RWPE1 (cell line): ENCODE measurements at places on chromosomes 12 and 14.

DNA sequence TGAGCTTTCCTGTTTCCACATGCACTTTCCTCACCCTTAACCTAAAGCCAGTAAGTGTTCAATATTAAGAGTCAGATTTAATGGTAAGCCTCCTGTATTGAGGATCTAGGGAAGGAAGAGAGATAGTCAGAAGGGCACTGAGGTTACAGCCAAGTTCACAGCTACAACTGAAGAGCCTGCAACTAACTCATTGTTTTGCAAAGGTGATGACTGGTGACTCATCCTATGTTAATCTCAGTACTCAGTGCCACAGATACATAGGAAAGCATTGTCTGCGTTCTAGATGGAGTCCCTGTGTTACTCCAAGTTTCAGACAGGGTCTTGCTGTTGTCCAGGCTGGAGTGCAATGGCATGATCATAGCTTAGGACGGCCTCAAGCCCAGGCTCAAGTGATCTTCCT lies 157.0 kb upstream of the RBM19 start:
- DNase-seq = no peak

- DNase-seq = no peak
These were observed 133.7 kb downstream of the CALM1 start for GRCh38 chr14:90530523-90530922.

DNA sequence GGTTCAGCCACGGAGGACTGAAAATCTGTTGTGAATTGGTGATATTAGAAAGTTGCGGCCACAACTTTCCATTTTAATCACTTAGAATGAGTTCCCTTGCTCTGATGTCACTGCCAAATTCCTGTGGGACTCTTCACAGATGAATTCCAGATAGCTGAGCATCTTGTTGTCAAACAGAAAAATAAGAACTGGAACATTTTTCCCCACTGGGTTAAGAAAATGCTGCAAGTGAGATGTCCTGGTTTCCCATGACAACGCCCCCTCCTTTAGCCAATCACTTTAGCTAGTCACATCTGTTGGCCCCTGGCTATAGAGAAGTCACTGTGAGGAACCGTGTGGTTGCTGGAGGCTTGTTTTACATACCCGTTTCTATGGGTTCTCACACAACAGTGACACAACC lies 135.9 kb downstream of the KTN1 start:
- no peak for DNase-seq

- DNase-seq = peak; percentile 39
These were observed 118.7 kb downstream of the BRMS1L start for GRCh38 chr14:35944847-35945246.

DNA sequence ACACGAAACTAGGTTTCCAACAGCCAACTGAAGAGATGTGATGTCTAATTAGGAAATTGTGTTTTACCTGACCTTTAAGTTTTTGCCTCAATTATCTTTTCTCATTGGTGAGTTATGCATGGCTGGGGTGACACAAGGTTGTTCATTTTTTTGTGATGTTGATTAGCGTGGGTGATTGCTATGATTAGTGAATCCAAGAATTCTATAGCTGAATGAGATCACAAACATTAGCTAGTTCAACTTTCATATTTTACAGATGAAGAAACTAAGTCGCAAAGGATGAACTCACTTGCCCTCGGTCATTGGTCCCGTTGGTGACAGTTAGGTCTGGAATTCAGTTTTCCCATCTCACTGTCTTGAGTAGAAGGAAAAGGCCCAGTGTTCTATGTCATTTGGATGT lies 32.6 kb upstream of the LMNTD1 start:
- DNase-seq = peak; percentile 27

DNA sequence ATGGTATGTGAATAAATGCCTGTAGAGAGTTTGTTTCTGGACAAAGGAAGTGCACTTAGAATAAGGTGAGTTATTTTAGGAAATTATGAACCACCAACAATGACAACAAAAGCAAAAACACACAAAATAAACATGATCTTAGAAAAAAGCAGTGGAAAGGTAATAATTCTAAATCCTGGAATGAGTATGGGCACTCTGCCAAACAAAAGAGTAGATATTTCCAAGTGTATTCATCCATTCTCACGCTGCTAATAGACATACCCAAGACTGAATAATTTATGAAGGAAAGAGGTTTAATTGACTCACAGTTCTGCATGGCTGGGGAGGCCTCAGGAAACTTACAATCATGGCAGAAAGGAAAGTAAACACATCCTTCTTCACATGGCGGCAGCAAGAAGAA lies 269.3 kb upstream of the NPAS3 start:
- no peak for DNase-seq

DNA sequence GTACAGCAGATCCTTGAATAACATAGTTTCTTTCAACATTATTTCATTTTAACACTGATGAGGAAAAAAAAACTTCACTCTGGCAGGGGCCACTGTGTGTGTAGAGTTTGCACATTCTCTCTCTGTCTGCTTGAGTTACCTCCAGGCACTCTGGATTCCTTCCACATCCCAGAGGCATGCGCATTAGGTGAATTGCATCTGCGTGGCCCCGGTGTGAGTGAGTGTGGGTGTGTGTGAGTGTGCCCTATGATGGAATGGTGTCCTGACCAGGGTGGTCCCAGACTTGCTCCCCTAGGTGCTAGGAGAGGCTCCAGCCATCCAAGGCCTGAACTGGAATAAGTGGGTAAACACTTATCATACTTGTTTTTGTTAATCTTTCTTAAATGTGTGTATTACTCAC lies 90.6 kb upstream of the LRIG3 start:
- DNase-seq = no peak

DNA sequence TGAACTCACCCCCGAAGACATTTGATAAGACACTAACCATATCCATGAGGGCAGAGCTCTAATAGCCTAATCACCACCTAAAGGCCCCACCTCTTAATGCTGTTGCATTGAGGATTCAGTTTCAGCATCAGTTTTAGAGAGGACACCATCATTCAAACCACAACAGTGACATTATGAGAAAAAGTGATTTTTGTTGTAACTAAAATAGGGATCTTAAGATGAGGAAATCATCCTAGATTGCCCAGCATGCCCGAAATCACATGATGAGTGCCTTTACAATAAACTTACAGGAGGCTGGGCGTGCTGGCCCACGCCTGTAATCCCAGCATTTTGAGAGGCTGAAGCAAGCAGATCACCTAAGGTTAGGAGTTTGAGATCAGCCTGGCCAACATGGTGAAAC lies 9.7 kb upstream of the GLT1D1 start:
- no peak for DNase-seq

DNA sequence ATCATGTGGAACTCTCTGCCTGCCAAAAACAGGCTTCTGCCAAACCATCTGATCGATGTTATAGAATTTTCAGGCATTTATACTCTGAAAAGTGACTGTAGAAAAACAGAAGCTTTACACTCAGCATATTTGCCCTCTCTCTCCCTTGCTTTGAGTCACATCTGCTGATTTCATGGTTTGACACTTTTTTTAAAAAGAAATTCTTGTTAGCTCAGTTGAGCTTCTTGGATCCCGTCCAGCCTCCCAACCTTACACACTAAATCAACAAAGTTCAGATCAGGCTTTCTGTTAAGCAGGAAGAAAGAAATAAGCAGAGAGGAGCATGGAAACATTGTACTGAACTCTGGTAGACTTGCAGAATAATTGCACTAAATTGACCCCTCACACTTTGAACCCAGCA lies 193.6 kb upstream of the SEL1L start:
- DNase-seq = no peak

- no peak for DNase-seq
These were observed 388.3 kb upstream of the GARIN6 start for GRCh38 chr12:99259040-99259934.

GRCh38 chr12:6182279-6182898 lies 17.8 kb upstream of the CD9 start:
- peak; percentile 52 for DNase-seq

GRCh38 chr14:90883782-90884181 lies 67.6 kb upstream of the TTC7B start:
- peak; percentile 22 for DNase-seq

- no peak for DNase-seq
These were observed 15.5 kb upstream of the ANO4 start for GRCh38 chr12:100778967-100779590.

- no peak for DNase-seq
These were observed 268.9 kb upstream of the ATP2B1 start for GRCh38 chr12:89977405-89978085.

GRCh38 chr12:92621833-92622232 lies 81.0 kb upstream of the PLEKHG7 start:
- no peak for DNase-seq

GRCh38 chr14:64930085-64930843 lies 12.3 kb downstream of the GPX2 start:
- no peak for DNase-seq

- peak; percentile 45 for DNase-seq
These were observed 413 bp upstream of the TUBA1C start for GRCh38 chr12:49264466-49264872.

DNA sequence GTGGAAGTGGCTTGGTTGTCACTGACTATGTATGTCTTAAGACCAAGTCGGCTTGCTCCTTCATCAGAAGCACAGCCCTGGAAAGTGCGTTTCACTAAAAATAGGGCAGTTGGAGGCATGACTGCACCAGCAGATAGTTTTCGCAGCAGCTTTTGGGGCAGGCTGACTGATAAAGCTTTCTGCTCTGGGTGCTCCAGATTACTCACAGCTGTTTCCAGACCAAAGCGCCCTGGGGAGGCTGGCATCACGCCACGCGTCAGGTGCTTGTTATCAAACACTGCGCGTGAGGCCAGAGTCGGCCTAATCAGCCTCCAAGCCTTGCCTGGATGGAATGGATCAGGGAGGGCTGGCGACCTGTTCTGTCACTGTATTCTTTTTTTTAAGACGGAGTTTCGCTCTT lies 13.3 kb upstream of the LRRC10 start:
- no peak for DNase-seq

DNA sequence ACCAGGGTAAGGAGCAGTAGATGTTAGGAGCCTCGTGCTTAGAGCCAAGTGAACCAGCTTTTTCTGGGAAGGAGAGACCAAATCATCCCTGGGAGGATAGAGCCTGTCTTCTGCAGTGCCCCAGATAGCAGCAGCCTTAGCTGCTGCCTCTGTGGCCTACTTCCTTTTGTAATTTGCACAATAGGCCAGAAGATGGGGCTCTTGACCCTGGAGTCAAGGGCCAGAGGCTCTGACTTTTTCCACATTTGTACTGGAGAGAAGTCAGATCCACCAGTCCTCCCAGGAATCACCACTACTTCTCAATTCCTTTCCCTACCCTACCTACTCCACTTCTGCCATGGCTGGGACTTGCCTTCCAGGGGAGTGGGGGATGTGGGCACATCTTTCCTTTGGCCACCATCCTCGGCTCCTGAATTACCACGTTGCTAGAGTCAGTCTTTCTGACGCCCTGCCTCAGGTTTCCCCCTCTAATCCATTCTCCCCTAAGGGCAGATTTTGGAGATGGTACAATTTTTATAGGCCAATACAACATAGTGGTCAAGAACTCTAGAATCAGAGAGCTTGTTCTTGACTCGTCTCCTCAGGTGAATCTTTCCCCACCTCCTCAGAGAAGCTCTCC lies 3.3 kb upstream of the SLC4A8 start:
- DNase-seq = peak; percentile 59

- DNase-seq = no peak
These were observed 359.0 kb downstream of the SEC23A start for GRCh38 chr14:38743966-38744584.

- DNase-seq = no peak
These were observed 44.6 kb upstream of the ANO2 start for GRCh38 chr12:5989621-5990020.

GRCh38 chr12:3998968-3999792 lies 126.0 kb upstream of the PARP11 start:
- DNase-seq = peak; percentile 49

DNA sequence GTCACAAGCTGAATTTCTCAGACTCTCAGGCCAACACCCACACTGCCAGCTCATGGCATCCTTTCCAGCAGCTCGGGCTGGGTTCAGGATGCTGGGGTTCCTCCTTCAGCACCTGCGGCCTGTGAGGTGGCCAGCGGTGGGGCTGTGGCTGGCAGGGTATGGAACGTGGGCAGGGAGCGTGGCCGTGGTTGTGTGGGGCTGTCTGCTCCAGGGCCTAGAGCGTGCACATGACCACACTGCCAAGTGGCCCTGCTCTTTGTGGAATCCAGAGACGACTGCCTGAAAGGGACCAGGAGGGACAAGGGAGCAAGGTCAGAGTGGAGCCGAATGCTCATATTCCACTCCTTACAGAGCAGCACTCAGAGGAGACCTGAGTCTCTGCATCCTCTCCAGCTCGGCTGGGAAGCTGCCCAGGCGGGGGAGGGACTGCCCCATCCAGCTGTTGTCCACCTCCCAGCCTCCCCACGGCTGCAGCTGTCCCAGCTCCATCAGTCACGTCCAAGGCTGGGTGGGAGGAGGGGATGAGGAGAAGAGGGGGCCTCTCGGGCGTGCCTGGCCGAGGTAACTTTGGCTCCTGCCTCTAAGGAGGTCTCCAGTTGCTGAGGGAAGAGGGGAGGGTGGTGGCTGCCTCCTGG lies 71.3 kb downstream of the TSPAN9 start:
- no peak for DNase-seq

- peak; percentile 23 for DNase-seq
These were observed 41.7 kb upstream of the TSPAN11 start for GRCh38 chr12:30884799-30885198.

DNA sequence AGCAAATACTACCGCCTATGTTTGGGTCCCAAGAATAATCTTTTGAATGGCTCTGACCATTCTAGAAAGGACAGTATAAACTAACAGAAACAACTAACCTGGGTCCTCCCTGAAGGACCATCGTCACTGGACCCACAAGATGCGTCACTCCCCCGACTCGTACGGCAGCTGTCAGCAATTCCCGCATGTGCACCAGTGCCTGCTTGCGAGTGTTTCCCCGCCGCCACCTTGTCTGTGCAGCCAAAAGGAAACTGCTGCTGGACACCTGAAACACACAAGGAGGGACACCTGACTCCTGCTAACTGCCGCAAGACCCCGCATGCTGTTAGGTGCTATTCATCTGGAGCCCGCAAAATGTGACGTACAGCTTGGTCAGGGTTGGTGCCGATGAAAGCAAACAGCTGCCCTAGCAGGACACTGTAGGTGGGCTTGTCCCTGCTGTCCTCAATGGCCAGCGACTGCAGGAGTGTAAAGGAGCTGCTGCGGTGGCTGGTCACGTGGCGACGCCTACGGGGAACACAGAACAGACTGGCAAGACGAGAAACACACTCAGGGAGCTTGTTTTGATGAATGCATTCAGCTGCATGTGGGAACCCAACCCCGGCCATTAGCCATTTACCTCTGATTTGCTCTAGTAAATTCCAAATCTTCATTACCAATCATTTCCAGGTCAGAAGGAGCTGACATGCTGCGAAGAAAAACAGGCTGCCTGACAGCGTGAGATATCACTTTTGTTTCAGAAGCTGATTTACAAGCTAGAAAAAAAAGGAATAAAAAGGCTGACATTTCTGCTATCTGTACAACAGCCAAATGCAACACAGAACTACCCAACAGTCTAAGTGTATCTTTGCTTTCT lies 118.1 kb downstream of the TRAFD1 start:
- no peak for DNase-seq

GRCh38 chr12:7146906-7147305 lies 16.7 kb downstream of the CLSTN3 start:
- no peak for DNase-seq

- DNase-seq = peak; percentile 67
These were observed 57.5 kb downstream of the CALM1 start for GRCh38 chr14:90454041-90455000.

GRCh38 chr14:69876848-69877306 lies 2.3 kb upstream of the SMOC1 start:
- DNase-seq = no peak
